ENCODE measurements at places on chromosomes 6 and 20. TPM values are rescaled to one million over a fixed set of nuclear protein-coding genes. Genes with fewer than 3 reads are reported as not detected.

Gene HELZ2
- 17.0 TPM for total RNA-seq

Gene KIF16B
- 18.3 TPM for total RNA-seq

Gene VIP
- total RNA-seq, result not detected

Gene MEI4
- 0.27 TPM for total RNA-seq

DNA sequence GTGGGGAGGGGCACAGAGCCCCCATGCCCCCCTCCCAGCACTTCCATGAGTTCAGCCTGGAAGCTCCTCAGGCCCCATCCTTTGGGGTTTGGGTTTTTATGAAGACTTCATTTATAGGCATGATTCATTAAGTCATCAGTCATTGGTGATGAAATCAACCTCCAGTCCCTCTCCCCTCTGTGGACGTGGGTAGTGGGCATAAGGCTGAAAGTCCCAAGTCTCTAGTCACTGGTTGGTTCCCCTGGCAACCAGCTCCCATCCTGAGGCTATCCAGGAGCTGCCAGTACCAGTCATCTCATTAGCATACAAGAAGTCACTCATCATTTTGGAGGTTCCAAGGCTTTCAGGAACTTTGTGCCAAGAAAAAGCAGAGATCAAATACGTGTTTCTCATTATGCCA lies 9.2 kb downstream of the TGM3 start:
- H3K4me3 ChIP-seq, result no peak overlapping the region
- no peak for DNase-seq
- peaks cover 14% of the 10 kb centered on the region for H3K4me1 ChIP-seq
- no peak overlapping the region for H3K27ac ChIP-seq
- H3K36me3 ChIP-seq, result no peaks in the 10 kb centered on the region

DNA sequence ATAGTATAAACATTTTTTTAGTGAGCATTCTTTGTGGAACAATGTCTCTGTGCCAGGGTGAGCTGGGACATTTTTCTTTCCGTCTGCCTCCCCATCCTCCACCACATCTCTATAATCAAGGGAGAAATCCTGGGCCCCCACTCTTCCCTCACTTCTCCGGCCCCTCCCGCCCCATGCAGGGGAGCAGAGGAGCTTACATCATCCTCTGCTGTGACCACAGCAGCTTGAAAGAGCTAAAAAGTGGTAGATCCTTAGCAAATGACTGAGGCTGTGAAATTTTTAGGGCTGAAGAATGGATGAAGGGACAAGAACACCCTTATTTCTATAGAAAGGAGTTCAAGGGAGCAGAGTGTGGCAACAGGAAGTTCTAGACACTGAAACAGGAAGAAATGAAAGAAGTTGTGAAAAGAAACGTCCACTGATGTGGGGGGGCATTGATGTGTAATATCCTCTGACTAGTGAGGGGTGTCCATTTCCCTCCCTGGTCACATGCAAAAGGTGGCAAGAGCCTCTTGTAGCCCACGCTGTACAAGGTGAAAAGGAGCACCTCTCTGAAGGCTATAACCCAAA lies 380.3 kb upstream of the JARID2 start:
- H3K27ac ChIP-seq, result no peak overlapping the region
- DNase-seq, result no peak
- no peak overlapping the region for H3K4me3 ChIP-seq
- H3K4me1 ChIP-seq, result no peaks in the 10 kb centered on the region

GRCh38 chr6:138339024-138339423 lies 38.7 kb upstream of the SMIM28 start:
- no peaks in the 10 kb centered on the region for H3K27me3 ChIP-seq
- no peaks in the 10 kb centered on the region for H3K36me3 ChIP-seq
- H3K27ac ChIP-seq, result no peak overlapping the region
- DNase-seq, result no peak

DNA sequence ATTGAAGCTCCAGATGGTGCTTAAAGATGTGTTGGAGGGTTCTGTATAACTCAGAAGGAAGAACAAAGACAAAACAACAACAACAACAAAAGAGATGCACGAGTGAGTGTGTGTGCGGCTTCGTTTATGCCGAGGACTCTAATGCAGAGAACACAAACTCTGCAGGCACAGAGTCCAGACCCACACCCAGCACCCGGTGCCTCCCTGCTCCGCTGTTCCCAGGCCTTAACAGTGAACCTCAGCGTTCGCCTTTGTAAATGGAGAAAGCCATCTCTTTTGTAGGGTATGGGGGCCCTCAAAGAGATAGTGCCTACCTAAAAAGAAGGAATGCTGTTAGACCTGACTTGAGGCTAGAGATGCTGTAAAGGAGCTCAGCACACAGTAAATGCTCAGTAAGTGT lies 243.3 kb downstream of the ERMARD start:
- H3K4me3 ChIP-seq, result no peak overlapping the region
- H3K27ac ChIP-seq, result no peak overlapping the region
- no peak for DNase-seq

DNA sequence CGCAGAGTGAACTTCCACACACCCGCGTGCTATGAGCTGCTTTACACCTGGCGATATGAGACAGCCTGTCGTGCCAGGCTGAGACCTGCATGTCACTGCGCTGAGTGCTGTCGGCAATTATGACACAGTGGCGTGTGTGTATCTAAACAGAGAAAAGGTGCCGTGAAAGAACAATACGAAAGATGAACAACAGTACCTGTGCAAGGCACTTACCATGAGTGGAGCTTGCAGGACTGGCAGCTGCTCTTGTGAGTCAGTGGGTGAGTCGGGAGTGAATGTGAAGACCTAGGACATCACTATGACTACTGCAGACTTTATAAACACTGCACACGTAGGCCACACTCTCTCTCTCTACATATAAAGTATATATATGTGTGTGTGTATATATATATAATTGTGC lies 68.5 kb upstream of the DUSP22 start:
- no peak overlapping the region for H3K4me3 ChIP-seq
- no peak overlapping the region for H3K27ac ChIP-seq
- no peaks in the 10 kb centered on the region for H3K36me3 ChIP-seq
- H3K4me1 ChIP-seq, result no peaks in the 10 kb centered on the region
- no peaks in the 10 kb centered on the region for H3K27me3 ChIP-seq

Measured in hepatocyte (in vitro differentiated cells).